ENCODE measurements at places on chromosomes 7 and 10. TPM values are rescaled to one million over a fixed set of nuclear protein-coding genes. Genes with fewer than 3 reads are reported as not detected.

GRCh38 chr7:142380069-142380468 lies 122.2 kb upstream of the PRSS58 start:
- no peak for DNase-seq
- H3K4me3 ChIP-seq: no peak overlapping the region
- no peaks in the 10 kb centered on the region for H3K36me3 ChIP-seq
- H3K27me3 ChIP-seq: no peaks in the 10 kb centered on the region
- peaks cover 3% of the 10 kb centered on the region for H3K4me1 ChIP-seq

GRCh38 chr7:80581486-80582260 lies 56.8 kb upstream of the CD36 start:
- no peaks in the 10 kb centered on the region for H3K27me3 ChIP-seq
- H3K4me1 ChIP-seq: peaks cover 13% of the 10 kb centered on the region
- H3K36me3 ChIP-seq: no peaks in the 10 kb centered on the region
- no peak overlapping the region for H3K4me3 ChIP-seq
- peak; percentile 32 for DNase-seq

DNA sequence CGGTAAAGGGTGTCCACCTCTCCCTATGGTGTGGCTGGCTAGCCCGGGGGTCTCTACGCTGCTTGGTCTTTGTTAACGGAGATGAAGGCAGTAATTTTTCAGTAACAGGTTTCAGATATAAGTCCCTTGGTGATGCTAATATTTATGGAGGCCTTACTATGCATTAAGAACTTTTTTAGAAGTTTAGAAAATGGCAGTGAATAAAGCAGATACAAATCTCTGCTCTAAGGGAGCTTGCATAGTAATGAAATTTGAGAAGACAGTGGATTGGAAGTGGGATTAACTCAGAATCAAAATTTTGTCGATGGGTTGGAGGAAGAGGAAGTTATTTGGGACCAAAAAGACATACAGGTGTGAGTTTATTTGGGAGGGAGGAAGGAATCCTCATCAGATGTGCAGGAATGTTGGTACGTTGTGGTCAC lies 445 bp downstream of the SSBP1 start:
- peak overlapping the region; percentile 70 for H3K27ac ChIP-seq
- peak overlapping the region; percentile 65 for H3K4me3 ChIP-seq
- no peak for DNase-seq
- H3K27me3 ChIP-seq: no peaks in the 10 kb centered on the region
- no peaks in the 10 kb centered on the region for H3K36me3 ChIP-seq
- peaks cover 23% of the 10 kb centered on the region for H3K4me1 ChIP-seq

DNA sequence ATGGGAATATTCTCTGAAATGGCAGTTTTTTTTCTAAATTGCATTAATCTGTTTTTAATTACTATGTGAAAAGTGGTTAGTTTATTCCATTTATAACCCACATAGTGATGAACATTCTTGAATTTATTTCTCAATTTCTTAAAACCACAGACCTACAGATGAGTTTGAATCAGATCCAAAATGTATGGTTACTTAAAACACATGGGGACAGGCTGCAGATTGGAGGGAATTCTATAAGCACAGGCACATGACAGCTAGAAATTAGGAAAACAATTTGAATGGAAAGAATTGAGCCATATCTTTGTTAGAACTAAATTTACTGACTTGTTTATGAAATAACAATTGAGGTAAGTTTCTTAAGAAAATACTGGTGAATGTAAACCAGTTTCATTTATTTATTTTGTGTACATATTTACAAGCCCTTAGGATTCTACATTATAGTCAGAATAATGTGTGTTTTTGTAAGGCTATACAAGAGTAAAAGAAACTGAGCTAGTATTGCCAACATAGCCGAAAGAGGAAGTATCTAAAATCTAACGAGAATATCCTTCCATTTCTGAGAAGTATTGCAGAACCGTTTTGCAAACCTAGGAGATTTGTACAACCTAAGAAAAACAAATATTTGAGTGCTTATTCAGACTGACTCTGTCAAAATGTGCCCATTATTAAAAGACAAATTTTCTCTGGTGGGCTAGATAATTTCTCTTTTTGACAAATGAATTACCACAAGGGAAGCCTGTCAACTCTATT lies 434.3 kb upstream of the SEMA3D start:
- H3K4me3 ChIP-seq: no peak overlapping the region
- no peak for DNase-seq
- H3K36me3 ChIP-seq: no peaks in the 10 kb centered on the region
- no peaks in the 10 kb centered on the region for H3K4me1 ChIP-seq

- no peak overlapping the region for H3K27ac ChIP-seq
- no peaks in the 10 kb centered on the region for H3K27me3 ChIP-seq
- DNase-seq: no peak
- no peaks in the 10 kb centered on the region for H3K36me3 ChIP-seq
- no peak overlapping the region for H3K4me3 ChIP-seq
- peaks cover 18% of the 10 kb centered on the region for H3K4me1 ChIP-seq
Measured at GRCh38 chr10:12877150-12877549, 124.4 kb downstream of the CCDC3 start.

GRCh38 chr7:49150486-49150885 lies 226.1 kb downstream of the CDC14C start:
- H3K4me1 ChIP-seq: no peaks in the 10 kb centered on the region
- H3K27ac ChIP-seq: no peak overlapping the region

- H3K27me3 ChIP-seq: no peaks in the 10 kb centered on the region
- peak overlapping the region; percentile 85 for H3K27ac ChIP-seq
- H3K4me3 ChIP-seq: peak overlapping the region; percentile 49
Measured at GRCh38 chr10:114048472-114048871, 4.8 kb downstream of the ADRB1 start.

GRCh38 chr7:113159746-113160339 lies 41.5 kb upstream of the SMIM30 start:
- no peaks in the 10 kb centered on the region for H3K4me1 ChIP-seq
- H3K27me3 ChIP-seq: no peaks in the 10 kb centered on the region
- H3K36me3 ChIP-seq: no peaks in the 10 kb centered on the region
- H3K4me3 ChIP-seq: no peak overlapping the region

DNA sequence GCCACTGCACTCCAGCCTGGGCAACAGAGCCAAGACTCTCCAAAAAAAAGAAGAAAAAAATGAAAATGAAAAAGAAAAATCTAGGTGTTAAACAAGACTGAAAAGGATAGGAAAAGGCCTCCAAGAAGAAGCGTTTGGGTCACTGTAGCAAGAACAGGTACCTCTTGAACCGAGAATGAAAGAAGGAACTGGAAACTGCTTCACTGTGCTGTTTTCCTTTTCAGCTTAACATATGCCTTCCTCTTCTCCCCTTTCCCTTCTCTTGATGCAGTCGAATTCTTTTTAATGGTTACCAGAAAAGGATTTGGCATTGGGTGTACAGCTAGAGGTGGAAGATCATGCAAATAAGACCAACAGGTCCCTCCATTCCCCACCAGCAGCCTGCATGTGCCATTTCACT lies 28.1 kb downstream of the LRRC4 start:
- peaks cover 7% of the 10 kb centered on the region for H3K4me1 ChIP-seq
- H3K36me3 ChIP-seq: no peaks in the 10 kb centered on the region
- no peaks in the 10 kb centered on the region for H3K27me3 ChIP-seq
- no peak overlapping the region for H3K27ac ChIP-seq

DNA sequence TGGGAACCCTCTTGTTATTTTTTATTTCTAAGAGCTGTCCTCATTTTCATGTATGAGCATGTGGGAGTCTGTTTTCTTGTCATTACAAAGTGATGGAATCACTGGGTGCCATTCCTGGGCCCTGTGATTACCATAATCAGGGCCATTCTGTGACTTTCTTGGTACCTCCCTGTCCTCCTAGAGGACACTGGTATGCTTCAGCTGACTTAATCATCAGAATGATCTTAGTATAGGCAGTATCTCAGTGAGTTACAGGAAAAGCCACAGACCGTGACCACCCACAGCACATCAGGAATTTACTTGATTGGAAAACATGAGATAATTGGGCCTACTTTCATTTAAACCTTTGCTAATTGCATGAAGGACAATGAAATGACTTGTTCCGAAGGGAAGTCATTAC lies 7.2 kb downstream of the NOM1 start:
- H3K4me3 ChIP-seq: no peak overlapping the region
- peaks cover 5% of the 10 kb centered on the region for H3K4me1 ChIP-seq
- H3K27ac ChIP-seq: no peak overlapping the region
- no peak for DNase-seq
- no peaks in the 10 kb centered on the region for H3K27me3 ChIP-seq
- H3K36me3 ChIP-seq: peaks cover 95% of the 10 kb centered on the region

ANKRD22 gene
- 5.9 TPM for total RNA-seq

SLC26A5 gene
- total RNA-seq: not detected

TMEM176A gene
- 75.4 TPM for total RNA-seq

C10orf62 gene
- total RNA-seq: 0.51 TPM
